Right lung (tissue), 10 donors: ENCODE measurements at places on chromosomes 16 and 17. TPM values are rescaled to one million over a fixed set of nuclear protein-coding genes. Genes with fewer than 3 reads are reported as not detected.

DNA sequence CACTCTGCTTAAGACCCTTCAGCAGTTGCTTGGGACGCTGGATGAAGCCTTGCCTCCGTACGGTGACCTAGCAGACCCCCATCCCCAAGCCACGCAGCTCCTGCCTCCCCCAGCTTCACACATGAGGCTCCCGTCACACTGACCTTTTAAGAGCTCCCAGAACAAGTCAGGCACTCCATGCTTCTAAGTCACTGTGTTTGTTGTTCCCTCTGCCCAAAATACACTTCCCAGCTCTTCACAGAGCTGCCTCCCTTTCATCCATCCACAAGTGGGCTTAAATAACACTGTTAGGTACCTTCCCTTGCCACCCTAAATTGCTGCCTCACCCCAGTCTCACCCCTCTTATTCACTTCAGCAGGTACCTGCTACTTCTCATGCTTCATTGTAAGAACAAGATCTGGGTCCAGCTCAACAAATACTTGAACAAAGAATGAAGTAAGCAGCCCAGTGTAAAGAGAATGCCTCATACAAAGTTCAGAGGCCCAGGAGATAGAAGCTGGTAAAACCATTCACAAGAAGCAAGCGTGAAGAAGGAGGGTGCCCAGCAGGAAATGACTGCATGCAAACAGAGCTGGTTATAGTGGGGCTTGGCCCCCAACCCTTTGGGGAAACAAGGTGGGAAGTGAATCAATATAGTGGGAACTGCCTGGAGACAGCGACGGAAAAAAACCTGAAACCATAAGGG, 5.8 kb downstream of the ZC3H7A start:
- DNase-seq = no peak

DNA sequence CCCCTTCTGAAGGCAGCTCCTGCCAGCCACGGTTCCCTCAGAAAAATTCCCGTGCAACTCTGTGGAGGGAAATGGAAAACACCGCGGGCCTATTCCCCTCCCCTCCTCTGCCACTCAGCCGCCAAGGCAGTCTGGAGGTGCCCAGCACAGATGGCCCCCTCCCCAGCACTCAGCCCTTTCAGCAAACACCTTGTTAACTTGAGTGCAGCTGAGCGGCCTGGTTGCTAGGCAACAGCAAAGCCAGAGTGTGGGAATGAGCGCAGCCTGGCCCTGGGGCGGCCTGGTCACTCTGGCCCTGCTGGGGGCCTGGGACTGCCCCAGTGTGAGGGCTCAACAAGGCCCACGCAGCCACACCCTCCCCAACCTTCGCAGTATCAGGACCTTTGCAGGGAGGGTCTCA, 32.8 kb downstream of the CACNA1G start:
- peak; percentile 73 for DNase-seq

- no peak for DNase-seq
Measured at GRCh38 chr17:80566054-80566400, 21.4 kb downstream of the RPTOR start.

DNA sequence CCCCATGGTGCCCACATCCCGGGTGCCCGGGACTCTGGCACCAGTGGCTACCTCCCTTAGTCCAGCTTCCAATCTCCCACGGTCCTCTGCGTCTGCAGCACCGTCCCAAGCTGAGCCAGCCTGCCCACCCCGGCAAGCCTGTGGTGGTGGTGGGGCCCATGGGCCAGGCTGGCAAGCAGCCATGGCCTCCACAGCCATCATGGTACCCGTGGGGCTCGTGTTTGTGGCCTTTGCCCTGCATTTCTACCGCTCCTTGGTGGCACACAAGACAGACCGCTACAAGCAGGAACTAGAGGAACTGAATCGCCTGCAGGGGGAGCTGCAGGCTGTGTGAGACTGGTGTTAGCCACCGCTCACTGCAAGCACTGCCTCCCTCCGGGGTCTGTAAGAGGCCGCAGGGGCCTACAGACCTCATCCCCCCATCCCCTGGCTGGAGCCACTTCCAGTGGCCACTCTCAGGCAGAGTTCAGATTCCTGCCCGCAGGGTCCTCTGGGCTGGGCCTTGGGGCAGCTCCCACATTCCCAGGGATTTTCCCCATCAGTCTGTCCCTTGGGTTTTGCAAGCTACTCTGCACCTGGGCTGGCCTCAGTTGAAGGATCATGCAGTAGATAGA, 3.9 kb upstream of the SETD1A start:
- DNase-seq = peak; percentile 66

GRCh38 chr17:45733781-45734180, 50.3 kb upstream of the CRHR1 start:
- no peak for DNase-seq

DNA sequence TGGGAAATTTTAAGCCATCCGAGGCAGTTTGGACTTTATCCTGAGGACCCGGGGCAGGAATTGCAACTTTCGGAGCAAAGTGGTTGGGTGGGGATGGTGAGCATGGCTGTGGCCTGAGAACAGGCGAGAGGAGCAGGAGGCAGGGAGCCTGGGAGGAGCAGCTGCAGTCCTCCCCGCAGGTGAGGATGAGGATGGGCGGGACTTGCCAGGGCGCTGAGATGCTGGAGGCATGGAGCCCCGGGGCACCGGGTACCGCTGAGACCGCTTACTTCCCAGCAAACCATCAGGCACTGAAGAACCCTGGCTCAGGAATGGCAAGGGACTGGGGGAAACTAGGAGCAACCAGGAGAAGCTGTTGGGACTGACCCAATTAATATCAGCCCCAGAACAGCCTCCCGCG, 210.8 kb downstream of the GSG1L start:
- DNase-seq = no peak

DNA sequence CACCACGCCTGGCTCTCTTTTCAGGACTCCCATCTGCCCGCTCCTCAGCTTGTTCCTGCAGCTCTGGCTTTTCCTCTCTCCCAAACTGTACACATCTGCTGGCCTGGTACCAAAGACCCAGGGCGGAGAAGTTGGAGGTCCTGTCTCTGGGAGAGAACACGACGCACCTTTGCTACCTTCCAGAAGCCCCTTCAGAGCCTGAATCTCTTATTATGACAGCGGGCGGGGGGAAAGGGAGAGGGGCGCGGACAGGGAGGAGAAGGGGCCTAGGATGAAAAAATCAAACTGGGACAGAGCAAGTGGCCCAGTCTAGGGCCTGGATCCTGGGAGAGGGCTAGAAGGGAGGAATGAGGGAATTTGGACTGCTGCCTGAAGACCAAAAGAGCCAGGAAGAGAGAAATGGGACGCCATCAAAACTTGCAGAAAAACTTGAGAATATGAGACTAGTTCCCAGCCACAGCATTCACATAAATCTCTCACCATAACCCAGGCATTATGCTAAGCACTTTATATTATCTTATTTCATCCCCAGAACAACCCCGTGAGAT, 2.5 kb upstream of the PER1 start:
- DNase-seq = no peak

- DNase-seq = peak; percentile 66
Measured at GRCh38 chr17:54124456-54124855, 301.7 kb downstream of the KIF2B start.

GRCh38 chr17:47994724-47995123, 23.8 kb downstream of the CDK5RAP3 start:
- DNase-seq = no peak

GRCh38 chr17:38329284-38329683, 14.5 kb downstream of the GPR179 start:
- no peak for DNase-seq

DNA sequence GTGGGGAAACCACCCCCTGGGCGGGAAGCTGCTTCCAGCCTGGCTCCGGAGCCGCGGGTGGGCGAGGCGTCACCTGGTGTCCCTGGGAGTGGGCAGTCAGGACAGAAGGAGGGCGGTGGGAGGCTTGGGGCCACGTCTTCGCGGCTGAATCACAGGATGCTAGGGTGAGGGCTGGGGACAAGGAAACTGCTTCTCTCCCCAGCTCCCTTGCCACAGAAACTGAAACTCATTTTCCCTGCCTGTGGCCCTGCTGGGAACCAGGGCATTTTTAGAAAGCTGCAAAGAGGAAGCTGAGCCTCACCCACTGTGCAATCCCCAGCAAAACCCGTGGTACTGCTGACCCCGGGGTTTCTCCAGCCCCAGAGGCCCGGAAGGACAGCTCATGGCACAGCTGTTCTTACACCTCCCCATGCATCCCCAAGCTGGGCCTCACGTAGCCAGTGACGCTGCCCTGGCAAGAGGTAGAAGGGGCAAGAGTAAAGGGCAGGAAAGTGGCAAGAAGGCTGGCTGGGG, 8.2 kb downstream of the RHBDF2 start:
- DNase-seq = no peak

DNA sequence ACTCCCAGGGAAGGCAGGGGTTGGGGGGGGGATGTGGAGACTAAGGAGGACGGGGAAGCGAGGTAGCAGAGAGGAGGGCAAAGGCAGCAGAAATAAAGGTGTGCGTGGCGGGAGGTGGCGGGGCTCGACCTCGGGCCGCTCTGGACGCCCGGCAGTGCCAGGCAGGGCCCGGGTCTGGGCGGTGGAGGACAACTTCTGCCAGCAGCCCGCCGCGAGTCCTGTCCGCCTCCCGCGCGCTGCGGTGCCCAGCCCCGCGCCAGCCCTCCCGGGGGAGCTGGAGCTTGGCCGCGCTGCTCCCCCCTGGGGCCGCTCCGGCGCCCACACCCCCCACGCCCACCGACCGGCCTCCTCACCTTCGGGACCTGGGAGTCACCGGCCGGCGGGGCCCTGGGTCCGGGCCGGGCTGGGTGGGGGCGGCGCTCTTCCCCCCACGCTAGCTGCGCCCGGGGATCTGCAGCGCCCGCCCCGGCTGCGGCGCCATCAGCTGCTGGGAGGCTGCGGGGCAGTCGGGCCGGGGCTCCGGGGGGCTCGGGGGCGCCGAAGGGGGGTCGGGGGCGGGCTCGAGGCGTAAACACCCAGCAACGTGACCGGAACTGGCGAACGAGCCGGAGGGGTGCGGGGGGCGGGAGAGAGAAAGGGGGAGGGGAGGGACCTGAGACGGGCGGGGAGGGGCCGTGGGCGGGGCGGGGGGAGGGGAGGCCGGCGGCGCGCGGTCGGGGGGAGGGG, at the start of gene CCDC92B:
CCDC92B (minus strand) TSS at position 595 of the 726 bp plus-strand sequence. CDS start 14,507 bp downstream, outside the sequence.
- no peak for DNase-seq

- DNase-seq = no peak
Measured at GRCh38 chr17:66614469-66614868, 220.4 kb upstream of the CACNG5 start.

GRCh38 chr16:57471852-57472664, 9.6 kb downstream of the POLR2C start:
- no peak for DNase-seq

The MILR1 gene
- polyA plus RNA-seq = 5.2 TPM

The CAVIN1 gene
- 215 TPM for polyA plus RNA-seq

The PLA2G10 gene
- 0.52 TPM for polyA plus RNA-seq

The CTRB2 gene
- polyA plus RNA-seq = not detected

The ZP2 gene
- 1.3 TPM for polyA plus RNA-seq

The TRPV3 gene
- polyA plus RNA-seq = 2.2 TPM

The NFATC2IP gene
- polyA plus RNA-seq = 58.7 TPM

The PTGES3L gene
- 2.0 TPM for polyA plus RNA-seq
